Muscle of back (tissue), 13 donors: ENCODE measurements at places on chromosomes 2 and 18.

DNA sequence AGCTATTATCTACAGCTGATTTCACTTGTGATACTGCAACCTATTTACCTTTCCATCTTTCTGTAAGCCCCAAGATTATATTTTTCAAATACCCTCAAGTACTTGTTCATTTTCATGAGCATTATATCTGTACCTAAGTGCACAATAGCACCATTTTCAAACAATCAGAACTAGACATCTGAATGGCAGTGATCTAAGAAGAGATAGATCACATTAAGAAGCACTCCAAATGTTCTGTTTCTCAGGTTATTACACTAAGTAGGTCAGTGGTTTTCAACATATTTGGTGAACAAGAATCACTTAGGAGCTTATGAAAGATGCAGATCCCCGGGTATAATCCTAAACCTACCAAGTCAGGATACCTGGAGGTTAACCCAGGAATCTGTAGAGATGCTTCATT, 872.7 kb downstream of the DCDC2C start:
- DNase-seq = no peak

DNA sequence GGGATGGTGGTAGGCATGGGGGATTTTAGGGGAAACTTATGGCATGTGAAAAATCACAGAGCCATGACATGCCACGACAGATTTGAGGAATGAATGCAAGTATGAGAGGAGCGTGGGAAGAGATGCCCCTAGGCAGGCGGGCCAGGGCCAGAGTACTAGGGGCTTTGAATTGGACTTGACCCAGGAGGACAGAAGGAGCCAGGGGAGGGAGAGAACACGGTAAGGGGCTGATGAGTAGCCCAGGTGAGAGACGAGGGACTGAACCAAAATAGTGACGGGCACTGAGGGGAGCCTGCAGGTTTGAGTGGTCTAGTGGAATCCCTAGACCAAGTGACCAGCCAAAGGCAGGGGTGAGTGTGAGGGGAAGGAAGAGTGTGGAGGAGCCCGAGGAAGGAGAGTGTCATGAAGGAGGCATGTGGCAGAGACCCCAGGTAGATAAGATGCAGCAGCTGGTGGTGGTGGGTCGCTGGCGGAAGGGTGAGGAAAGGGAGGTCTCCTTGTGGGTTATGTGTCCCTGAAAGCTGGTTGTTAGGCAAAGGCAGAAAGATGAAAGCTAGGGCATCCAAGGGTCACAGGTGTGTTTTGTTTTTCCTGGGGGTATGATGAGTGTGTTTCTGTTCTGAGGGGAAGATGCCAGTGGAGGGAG, 48.7 kb downstream of the ZBTB7C start:
- DNase-seq = no peak

DNA sequence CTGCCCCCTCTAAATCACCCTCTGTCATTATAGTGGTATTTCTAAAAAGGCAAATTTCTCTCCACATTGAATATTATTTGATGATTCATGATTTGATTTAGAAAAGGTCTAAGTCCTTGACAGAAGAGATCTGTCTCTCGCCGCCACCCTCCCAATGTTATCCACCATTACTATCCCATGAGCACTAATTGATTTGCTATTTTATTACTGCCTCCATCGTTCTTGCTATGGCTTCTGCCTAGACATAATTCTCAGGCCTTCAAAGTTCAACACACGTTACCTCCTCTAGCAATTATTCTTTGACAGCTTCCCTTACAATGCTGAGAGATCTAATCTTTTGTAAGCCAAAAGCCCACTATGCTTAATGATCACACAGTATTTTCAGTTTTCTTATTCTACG, 507.0 kb upstream of the CHAC2 start:
- no peak for DNase-seq

GRCh38 chr2:130819608-130820278, 17.0 kb upstream of the ARHGEF4 start:
- peak; percentile 36 for DNase-seq

DNA sequence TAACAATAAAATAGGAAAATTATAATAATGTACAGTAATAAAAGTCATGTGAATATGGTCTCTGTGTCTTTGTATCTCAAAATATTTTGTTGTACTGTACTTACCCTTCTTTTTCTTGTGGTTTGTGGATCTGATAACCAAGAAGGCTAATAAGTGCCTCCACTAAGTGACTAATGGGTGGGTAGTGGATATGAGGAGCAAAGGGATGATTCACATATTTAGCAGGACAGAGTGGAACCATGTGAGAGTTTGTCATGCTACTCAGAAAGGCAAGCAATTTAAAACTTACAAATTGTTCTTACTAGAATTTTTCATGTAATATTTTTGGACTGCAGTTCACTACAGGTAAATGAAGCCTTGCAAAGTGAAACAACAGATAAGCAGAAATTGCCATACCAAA, 1241.2 kb upstream of the CDH2 start:
- peak; percentile 8 for DNase-seq

DNA sequence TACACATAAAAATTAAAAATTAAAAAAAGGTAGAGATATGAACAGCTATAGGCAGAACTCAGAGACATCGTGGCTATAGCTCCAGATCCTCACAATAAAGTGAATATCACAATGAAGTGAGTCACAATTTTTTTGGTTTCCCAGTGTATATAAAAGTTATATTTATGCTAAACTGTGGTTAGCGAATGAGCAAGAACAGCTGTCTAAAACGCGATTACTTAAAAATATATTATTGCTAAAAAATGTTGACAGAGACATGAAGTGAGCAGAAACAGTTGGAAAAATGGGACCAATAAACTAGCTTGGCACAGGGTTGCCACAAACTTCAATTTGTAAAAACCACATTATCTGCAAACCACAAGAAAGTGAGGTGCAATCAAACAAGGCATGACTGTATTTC, 551.7 kb upstream of the NETO1 start:
- DNase-seq = no peak

DNA sequence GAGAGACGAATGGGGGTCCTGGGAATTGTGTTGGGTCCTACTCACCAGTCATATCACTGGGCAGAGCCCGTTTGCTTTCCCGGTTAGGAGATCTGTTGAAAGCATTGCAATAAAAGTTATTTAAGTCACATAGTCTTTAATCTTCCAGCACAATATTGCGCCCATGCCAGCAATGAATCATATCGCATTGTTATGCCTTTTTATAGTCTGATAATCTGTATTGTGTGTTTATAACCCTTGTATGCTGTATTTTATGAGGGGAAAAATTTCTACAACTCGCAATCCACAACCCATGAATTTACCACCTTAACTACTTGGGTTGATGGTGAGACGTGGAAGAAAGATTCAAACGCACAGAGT, 211.9 kb upstream of the SMIM21 start:
- DNase-seq = no peak
